ENCODE measurements at places on chromosomes 7 and 10.

DNA sequence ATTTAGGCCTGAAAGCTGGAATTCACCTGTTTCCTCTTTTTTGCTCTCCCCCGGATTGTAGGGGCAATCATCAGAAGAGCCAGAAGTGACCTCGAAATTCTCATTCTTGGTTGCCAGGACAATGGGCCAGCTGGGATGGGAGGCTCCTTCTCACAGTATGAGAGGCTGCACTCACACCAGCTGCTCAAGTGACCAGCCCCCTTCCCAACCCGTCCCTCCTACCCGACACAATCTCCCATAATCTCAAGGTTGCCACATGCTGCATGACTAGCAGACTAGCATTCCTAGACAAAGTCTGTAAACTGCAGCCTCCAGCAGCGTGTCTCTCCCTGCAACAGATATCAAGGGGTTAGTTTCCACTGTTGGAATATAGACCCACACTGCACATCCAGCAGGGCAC, 110.3 kb downstream of the C1GALT1 start:
- no peak for DNase-seq

DNA sequence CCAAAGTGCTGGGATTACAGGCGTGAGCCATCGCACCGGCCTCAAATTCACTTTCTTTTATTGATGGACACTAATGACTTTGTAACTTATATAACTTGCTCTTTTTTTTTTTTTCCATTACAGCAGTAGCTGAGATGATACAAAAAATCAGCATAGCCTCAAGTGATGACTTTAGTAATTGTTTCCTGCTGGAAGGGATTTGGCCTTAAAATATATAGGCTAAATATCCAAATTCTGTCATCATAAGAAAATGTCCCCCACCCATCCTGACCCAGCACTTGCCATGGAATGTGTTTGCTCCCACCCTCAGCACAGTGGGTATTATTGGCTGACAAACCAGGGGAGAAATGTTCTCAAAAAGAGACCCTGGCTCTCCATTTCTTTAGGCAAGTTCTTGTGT, 1264.1 kb upstream of the AUTS2 start:
- DNase-seq = no peak

DNA sequence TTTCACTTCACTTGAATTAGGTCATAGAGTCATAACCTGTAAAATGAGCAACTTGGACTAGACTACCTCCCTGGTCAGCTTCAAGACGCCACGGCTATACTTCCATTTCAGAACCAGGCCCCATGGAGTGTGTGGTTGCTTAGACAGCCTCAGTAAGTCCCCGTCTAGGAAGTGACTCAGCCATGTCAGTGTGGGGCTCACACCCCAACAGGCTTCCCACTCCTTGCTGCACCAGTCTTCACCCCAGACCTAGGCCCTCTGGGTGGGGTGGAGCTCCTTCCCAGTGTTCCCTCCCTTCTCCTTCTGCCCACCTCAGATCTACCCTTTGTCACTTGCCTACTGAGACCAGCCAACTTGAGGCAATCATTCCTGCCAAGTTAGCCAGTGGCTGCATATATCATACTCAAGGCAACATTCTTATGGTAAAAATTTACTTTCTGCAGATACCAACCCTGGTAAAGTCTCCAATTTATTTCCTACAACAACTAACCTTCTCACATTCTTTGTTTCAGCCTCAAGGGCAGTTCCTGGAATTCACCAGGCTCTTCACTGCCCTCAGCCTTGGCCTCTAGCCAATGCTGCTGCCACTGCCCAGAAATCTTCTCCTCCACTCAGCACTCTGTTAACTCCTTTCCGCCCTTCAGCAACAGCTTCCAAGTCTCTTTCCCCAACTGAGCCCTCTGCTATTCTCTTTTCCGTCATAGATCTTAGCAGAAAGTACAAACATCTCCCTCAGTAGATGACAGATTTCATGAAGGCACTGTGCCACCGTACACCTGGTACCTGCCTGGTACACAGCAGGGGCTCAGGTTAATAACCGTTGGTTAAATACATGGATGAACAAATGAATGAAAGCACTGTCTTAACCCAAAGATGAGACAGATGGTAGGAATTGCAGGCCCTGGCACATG, 31.3 kb upstream of the ZNRF2 start:
- no peak for DNase-seq

DNA sequence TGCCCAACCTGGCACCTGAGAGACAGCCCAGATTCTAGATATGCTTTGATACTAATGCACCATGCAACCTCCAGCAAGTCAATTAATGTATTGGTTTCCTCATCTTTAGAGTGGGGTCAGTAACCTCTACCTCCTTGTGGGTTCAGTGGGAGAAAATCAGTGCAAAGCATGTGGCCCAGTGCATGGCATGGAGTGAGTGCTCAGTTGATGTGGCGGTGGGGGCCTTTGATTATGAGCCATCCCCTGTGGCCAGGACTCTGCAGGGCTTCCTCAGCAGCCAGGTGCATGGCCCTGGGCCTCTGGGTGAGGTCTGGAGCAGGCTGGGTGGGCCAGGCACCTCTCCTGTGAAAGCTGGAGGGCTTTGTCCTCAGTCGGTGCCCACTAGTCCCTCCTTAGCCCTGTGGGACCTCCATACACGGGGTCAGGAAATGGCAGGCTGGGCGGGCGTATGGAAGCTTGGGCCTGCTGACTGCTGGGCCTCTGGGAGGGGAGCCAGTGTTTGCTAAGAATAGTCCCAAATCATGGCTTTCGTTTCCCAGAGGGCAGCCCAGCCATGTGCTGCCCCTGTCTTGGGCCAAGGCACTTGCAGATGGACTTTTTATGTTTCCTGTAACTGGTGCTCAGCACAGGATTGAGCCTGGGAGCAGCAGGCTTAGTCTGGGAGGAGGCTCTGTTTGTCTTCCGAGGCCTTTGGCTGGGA, 3.4 kb downstream of the PALD1 start:
- no peak for DNase-seq

GRCh38 chr7:21773326-21773725, 172.4 kb downstream of the CDCA7L start:
- no peak for DNase-seq

- no peak for DNase-seq
These were observed 264.0 kb downstream of the ARL4A start for GRCh38 chr7:12951397-12951801.
